ENCODE measurements at places on chromosomes 2 and 18.

DNA sequence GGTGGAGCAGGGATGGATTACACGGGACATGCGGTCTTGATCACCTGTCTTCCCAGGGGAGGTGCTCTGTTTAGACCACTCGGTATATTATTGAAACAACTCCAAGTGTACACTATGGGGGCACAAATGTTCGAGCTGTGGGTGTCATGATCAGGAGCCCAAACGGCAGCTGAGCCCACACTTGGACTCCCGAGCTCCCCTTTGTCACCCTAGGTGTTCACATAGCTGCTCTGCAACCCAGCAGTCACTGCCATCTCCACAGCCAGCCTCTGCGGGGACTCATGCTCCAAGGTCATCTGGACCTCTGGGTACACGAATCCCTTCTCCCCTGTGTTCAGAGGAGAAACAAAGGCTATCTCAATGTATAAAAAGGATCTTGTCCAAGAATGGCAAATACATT lies 46.0 kb downstream of the CAPN13 start:
- DNase-seq, result no peak

DNA sequence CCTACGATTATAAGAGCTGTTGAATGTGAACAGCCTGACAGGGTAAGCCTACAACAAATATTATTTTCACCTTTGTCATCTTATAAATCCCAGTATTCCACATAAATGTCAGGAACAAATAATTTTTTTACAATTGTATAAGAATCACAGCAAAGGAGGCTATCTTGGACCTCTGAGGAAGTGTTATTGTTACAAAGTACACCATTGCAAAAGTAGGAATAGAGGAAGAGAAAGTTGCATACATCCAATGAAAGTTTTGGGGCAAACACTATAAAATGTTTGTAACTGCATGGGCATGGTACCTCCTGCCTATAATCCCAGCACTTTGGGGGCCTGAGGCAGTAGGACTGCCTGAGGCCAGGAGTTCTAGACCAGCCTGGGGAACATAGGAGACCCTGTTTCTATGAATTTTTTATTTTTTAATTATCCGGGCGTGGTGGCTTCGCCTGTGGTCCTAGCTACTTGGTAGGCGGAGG lies 715 bp upstream of the MEMO1 start:
- DNase-seq, result peak; percentile 6

- peak; percentile 47 for DNase-seq
These were observed 55.1 kb downstream of the ATP8B1 start for GRCh38 chr18:57747809-57748680.

- no peak for DNase-seq
These were observed 95.7 kb downstream of the TTC32 start for GRCh38 chr2:19806131-19806530.

Data from muscle of back (tissue), 13 donors.